Hippocampal formation (tissue), 2 donors: ENCODE measurements at places on chromosomes 5 and 9.

GRCh38 chr9:22175972-22176545, 167.0 kb upstream of the CDKN2B start:
- no peak for DNase-seq

DNA sequence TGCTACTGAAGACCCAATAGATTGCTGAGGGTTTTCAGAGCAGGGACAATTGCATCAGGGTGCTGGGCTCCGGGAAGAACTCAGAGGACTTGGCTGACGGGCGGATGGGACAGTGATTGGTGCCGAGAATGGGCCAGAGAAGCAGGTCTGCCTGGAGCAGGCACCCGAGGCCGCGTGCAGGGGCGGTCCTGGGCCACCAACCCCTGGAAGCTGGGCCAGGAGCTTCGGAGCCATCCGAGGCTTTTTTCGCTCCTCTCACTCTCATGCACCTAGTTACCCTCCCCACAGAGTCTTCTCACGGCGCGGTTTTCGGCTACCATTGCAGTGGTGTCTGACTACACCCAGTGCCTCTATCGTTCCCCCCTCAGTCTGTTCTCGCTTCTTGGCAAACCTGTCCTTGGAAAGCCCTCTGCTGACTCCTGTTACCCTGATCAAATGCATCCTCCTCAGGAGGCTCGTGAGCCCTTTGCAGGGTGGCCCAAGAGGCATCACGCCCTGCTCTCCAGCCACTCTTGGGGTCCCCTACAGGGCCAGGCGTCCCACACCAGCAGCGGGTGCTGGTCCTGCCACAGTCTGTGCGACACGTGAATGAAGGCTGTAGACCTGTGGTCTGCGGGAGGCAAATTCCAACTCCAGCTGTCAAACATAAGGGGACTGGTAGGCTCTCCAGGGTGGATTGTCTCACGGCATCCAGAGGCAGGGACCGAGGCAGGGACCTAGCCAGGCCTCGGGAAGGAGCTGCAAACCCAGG, 1.2 kb upstream of the CLPTM1L start:
- DNase-seq = no peak

- no peak for DNase-seq
These were observed 664.7 kb downstream of the ACTL7B start for GRCh38 chr9:108191065-108191464.

DNA sequence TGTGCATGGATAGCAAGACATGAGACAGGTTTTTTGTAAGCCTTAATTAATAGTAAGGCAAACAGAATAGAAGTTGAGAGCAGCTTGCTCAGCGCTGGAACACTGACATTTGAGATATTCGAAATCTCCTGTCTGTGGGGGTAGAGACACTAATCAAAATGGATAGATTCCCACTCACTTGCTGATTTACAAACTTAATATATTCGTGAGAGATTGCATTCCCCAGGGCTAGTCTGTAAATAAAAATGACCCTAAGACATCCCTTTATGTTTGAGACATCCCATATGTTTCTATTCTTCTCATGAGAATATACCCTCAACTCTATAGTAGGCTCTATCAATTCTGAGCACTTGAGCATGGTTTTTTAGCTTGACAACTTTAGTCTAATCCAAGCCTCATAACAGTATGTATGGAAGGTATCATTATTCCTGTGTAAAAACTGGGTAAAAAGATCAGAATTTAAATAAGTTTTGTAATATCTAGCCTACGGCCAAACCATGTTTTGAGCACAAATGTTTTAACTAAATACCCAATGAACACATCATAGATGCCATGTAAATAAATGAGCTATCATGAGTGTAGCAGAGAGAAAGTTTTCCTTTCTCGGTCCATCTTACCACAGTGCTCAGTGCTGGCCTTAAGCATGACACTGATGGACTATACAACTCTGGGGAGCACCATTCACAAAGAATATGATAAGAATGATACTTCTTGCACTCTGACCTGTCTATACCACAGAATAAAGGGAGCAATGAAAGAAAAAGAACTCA, 609.2 kb downstream of the PSAT1 start:
- DNase-seq = no peak

GRCh38 chr9:99134893-99135341, 30.0 kb downstream of the TGFBR1 start:
- DNase-seq = no peak
